Myometrial cell (primary cell): ENCODE measurements at places on chromosomes 11 and 22. TPM values are rescaled to one million over a fixed set of nuclear protein-coding genes. Genes with fewer than 3 reads are reported as not detected.

FTH1 gene
- total RNA-seq: 308 and 402 TPM in 2 replicates

PPP2R1B gene
- total RNA-seq: 33.4 and 38.5 TPM in 2 replicates

KCNK4 gene
- 0.35 TPM in 1 of 2 replicates, not detected in the other for total RNA-seq

GRIK4 gene
- total RNA-seq: not detected in 2 replicates

OR10W1 gene
- total RNA-seq: not detected in 2 replicates

DBX1 gene
- not detected in 2 replicates for total RNA-seq

KCNK7 gene
- total RNA-seq: not detected in 2 replicates

CEP126 gene
- 0.29 and 1.1 TPM in 2 replicates for total RNA-seq

LRRC10B gene
- not detected in 2 replicates for total RNA-seq

MS4A12 gene
- not detected in 2 replicates for total RNA-seq

CSNK2A3 gene
- total RNA-seq: 1.1 and 1.2 TPM in 2 replicates

CSRP3 gene
- total RNA-seq: not detected in 2 replicates

AQP11 gene
- under 0.01 and 2.8 TPM in 2 replicates for total RNA-seq

IGLL1 gene
- not detected in 2 replicates for total RNA-seq

TNNI2 gene
- total RNA-seq: not detected in 2 replicates

WNT7B gene
- 0.86 and 1.4 TPM in 2 replicates for total RNA-seq

MS4A4E gene
- not detected in 2 replicates for total RNA-seq

SAA1 gene
- total RNA-seq: not detected in 2 replicates

FAM83F gene
- not detected in 2 replicates for total RNA-seq

SLC22A25 gene
- total RNA-seq: not detected in 2 replicates

MMP1 gene
- 0.18 TPM in 1 of 2 replicates, not detected in the other for total RNA-seq

GPR83 gene
- not detected in 2 replicates for total RNA-seq

TRIM34 gene
- 16.5 and 18.5 TPM in 2 replicates for total RNA-seq

HTR3B gene
- not detected in 2 replicates for total RNA-seq

PATE2 gene
- not detected in 2 replicates for total RNA-seq

P4HA3 gene
- 4.8 and 8.4 TPM in 2 replicates for total RNA-seq

KRTAP5-9 gene
- total RNA-seq: not detected in 2 replicates

MRGPRX3 gene
- total RNA-seq: not detected in 2 replicates

MUC5AC gene
- total RNA-seq: not detected in 2 replicates
